ENCODE measurements at places on chromosomes 6 and 20.

DNA sequence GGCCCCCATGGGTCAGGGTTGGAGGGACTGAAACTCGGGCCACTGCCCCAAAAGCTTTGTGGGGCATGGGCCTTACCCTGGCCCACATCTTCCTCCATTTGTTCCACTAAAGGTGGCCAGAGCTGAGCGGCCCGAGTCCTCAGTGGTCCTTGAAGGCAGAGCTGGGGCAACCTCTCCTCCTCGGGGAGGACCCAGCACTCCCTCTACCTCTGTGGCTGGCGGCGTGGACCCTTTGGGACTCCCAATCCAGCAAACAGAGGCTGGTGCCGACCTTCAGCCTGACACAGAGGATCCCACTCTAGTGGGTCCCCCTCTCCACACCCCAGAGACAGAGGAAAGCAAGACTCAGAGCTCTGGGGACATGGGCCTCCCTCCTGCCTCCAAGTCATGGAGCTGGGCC is 9.3 kb downstream of the LPIN3 start:
- no peak for DNase-seq

- no peak for DNase-seq
Measured at GRCh38 chr20:50071039-50071888, 41.7 kb downstream of the UBE2V1 start.

GRCh38 chr6:107703606-107704005 is 120.5 kb downstream of the SCML4 start:
- no peak for DNase-seq

- no peak for DNase-seq
Measured at GRCh38 chr6:74853991-74854390, 351.9 kb downstream of the COL12A1 start.

DNA sequence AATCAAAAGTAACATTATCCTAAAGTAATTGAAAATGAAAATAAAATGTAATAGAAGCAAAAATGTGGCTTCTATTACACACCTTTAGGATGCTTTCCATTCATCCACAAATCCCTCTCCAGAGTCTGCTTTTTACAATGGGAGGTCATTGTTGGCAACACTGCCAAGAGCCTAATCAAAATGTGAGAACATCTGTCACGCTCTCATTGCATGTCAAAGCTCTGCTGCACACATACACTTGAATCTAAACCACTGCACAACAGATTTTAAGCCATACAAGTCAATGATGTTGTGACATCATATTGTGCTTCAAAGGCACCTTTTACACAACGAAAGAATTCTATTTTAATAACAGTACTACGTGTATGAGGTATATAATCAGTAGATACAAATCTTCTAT is 82.1 kb downstream of the PREP start:
- no peak for DNase-seq

DNA sequence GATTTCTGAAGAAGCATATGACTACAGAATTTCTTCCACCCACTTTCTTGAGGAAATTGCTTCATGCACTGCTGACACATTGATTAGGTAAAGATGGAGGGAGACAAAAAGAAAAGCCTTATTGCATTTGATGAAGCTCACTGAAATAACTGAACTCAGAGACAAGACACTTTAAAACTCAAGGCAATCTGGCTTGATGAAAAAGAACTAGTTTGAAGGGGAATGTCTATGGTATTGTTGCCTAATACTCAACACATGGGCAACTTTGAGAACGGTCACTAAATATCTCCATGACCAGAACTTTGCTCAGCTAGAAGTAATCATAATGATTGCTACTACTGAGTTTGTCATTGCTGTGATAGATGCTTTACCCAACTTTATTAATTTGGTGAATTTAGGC is 38.1 kb downstream of the HTR1B start:
- no peak for DNase-seq

DNA sequence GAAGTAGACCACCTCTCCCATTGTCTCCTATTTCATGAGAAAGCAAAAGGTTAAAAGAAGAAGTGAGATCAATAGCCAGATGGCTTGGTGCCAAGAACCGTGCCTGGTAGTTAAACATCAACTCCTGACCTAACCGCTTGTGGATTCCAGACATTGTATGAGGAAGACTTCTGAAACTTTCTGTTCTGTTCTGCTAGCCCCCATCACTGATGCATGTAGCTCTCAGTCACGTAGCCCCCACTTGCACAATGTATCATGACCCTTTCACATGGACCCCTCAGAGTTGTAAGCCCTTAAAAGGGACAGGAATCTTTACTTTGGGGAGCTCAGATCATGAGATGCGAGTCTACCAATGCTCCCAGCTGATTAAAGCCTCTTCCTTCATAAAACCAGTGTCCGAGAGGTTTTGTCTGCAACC is 301.2 kb downstream of the RNGTT start:
- no peak for DNase-seq

DNA sequence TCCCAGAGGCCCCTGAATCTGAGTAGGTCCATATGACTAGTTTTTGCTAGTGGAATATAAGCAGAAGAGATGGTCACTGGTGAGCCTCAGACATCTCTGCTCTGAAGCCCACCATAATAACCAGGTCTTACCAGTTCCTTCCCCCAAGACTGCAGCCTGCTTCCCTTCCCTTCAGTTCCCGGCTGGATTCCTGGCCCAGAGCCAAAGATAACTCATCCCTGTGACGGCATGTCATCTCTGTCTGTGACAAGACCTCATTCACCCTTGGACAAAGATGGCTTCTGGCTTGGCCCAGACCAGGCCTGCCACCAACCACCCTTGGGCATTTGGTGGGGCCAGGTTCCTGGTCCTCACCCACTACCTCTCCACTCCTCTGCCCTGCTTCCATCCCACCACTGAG is 145.5 kb upstream of the TOP1 start:
- no peak for DNase-seq

DNA sequence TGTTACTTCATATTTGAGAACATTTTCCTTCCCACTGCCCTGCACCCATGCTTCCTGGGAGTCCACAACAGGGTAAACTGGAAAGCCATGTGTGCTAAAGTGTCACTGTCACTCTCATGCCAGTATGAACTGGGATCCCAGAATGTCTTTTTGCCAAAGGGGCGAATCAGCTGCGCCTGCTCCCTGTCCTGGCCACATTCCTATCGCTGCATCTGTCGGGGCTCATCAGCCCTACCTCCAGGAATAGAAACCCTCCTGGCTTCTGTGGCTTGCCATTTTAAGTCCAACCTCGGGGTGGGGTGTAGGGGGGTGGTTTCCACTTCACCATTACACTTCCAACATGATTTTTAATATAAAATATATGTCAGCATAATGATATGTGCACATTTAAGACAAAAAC is 933 bp downstream of the KLHL31 start:
- no peak for DNase-seq

- DNase-seq = no peak
Measured at GRCh38 chr20:8874437-8874836, 194.4 kb upstream of the PLCB4 start.

DNA sequence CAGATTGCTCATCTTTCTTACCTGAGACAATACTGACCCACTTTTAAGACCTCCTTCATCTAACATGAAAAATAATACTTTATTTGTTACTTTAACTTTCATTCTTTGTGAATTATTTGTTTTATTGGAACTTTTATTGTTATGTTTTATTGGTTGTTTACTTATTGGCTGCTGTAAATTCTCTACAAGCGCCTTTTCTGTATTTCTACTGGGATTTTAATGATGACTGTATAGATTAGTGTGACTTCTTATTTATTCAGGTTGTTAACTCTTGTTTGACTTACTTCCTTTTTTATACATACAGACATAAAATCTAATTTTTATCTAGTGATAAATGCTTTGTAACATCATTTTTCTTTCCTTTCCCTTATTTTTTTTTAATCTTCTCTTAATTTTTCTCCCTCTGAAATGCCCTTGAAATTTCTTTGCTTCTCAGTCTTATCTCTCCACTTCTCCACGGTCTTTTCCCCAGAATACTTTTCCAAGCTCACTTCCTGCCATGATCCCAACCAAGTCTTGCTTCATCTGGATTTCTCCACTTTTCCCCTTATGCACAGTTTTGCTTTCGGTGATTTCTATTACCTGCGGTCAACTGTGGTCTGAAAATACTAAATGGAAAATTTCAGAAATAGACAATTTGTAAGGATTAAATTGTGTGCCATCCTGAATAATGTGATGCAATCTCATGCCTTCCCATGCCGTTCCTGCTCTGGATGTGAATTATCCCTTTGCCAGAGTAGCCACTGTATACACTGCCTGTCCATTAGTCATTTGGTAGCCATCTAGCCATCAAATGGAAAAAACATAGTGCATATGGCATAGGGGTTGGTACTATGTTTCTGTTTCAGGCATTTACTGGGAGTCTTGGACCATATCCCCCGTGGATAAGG is 265.9 kb downstream of the PRL start:
- DNase-seq = no peak

DNA sequence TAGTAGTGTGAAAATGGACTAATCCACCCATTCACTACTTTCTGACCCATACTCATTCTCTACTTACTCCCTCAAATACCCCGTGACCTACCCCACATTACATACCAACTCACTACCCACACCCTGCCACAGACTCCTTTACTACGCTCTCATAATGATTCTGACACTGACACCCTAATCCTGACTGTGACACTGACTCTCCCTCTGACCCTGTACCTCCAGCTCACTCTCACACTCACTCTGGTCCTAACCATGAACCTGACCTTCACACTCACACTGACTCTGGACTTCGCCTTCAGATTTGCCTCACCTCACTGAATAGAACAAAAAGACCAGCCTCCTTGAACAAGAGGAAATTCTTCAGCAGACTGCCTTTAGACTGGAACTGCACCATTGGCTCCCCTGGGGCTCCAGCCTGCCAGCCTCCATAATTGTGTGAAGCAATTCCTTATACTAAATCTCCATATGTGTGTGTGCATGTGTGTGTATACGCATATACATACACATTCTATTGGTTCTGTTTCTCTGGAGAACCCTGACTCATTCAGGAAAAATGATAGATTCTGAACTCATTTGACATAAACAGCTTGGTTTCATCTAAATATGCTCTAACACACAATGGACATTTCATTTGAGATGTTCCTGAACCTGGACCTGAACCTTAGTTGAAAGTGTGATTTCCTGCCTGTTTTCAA is 10.5 kb upstream of the ZNF343 start:
- DNase-seq = no peak

GRCh38 chr6:25239498-25239897 is 39.7 kb upstream of the CARMIL1 start:
- DNase-seq = no peak

GRCh38 chr6:87244380-87244779 is 78.0 kb upstream of the SMIM8 start:
- no peak for DNase-seq

GRCh38 chr6:145261758-145262157 is 473.6 kb downstream of the EPM2A start:
- DNase-seq = no peak

DNA sequence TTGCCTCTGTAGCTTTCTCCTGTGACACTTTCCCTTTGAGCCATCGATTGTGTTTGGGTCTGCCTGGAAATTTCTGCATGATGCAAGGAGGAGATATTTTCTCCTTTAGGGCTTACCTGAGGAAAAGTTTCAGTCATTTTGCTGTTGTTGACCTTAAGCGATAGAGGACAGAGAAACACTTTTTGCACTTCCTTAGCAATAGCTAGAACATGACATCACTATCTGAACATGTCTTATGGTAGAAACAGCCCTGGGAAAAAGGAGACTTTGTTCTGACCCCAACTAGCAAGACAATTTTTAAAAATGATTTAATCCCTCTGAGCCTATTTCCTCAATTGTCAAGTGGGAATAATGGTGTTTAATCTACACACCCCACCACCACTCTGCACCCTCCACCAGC is 9.7 kb upstream of the FILIP1 start:
- DNase-seq = no peak

DNA sequence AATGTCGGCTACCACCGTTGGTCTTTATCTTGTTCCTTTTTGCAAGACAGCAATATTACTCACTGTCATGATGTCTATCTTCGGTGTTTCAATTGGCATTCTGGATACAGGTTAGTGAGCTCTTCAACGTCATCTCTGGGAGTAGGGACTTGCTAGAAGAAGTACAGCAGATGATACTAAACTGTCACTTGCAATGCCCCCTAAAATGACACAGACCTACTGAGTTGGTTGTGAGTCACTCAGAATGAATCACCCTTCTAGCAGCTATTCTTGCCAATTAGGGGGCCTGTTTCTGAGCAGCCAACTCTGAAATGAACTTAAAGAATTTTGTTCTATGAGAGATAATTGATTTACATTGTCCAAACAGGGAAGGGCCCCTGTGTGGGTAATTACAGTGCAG is 176.5 kb downstream of the SLC16A10 start:
- DNase-seq = no peak

DNA sequence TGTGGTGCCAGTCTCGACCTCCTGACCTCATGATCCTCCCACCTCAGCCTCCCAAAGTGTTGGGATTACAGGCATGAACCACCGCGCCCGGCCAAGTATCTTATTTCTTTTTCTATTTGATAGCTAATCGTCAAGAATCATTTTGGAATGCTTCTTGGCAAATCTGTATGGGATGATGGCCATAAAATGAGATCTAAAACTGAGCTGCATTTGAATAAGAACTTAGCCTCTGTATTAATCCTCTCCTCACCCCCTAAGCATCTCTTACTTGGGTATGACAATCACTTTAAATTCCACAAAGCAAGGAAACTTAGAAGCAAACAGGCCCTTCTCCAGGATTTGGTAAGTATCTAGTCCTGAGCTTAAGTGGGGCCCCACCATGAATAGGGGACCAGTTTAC is 108.9 kb upstream of the BTBD3 start:
- no peak for DNase-seq

DNA sequence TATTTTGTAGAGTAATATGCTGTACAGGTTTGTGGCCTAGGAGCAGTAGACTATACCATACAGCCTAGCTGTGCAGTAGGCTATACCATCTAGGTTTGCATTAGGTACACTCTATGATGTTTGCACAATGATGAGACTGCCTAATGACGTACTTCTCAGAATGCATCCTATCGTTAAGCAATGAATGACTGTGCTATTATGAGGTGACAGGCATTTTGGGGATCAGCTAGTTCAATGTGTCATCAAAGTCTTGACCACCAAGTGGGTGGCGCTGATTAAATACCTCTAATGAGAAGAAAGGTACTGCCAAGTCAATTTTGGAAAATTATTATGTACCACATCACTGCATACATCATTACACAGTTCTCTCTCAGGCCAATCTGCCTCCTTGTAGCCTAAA is 190.2 kb downstream of the BACH2 start:
- DNase-seq = no peak

- DNase-seq = no peak
Measured at GRCh38 chr6:89582669-89583325, 55.8 kb downstream of the LYRM2 start.
